Sigmoid colon (tissue), 7 donors: ENCODE measurements at places on chromosomes 7 and 10. TPM values are rescaled to one million over a fixed set of nuclear protein-coding genes. Genes with fewer than 3 reads are reported as not detected.

DNA sequence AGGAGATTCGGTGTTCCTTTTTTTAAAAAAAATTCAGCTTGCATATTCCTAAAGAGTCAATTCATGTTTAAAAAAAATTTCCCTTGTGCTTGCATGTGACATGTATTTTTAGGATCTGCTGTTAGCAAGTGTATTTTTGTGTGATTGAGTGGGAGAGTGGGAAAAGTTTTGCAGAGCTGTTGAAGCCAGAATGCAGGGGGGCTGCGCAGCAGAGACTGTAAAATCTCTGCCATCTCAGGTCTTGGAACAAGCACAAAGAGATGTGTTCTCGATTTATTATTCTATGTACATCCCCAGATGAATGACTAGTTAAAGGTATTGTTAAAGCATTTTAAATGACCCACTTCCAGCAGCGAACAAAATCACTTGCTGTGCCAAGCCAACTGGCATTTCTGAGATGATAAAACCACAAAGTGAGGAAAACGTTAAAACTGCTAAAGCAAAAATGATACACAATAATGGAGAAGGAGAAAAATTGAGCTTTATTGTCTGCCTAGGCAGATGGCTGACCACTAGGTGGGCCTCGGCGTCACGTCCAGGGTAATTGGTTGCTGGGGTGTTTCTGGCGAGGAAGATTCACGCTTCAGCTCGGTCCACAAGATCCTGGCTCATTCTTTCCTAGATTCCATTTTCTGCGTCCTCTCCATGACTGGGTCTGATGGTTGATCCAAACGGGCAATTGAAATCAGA is 67.0 kb upstream of the ATRNL1 start:
- no peak overlapping the region for H3K27ac ChIP-seq
- no peaks in the 10 kb centered on the region for H3K36me3 ChIP-seq
- DNase-seq, result no peak
- no peaks in the 10 kb centered on the region for H3K27me3 ChIP-seq
- no peak overlapping the region for H3K4me3 ChIP-seq

DNA sequence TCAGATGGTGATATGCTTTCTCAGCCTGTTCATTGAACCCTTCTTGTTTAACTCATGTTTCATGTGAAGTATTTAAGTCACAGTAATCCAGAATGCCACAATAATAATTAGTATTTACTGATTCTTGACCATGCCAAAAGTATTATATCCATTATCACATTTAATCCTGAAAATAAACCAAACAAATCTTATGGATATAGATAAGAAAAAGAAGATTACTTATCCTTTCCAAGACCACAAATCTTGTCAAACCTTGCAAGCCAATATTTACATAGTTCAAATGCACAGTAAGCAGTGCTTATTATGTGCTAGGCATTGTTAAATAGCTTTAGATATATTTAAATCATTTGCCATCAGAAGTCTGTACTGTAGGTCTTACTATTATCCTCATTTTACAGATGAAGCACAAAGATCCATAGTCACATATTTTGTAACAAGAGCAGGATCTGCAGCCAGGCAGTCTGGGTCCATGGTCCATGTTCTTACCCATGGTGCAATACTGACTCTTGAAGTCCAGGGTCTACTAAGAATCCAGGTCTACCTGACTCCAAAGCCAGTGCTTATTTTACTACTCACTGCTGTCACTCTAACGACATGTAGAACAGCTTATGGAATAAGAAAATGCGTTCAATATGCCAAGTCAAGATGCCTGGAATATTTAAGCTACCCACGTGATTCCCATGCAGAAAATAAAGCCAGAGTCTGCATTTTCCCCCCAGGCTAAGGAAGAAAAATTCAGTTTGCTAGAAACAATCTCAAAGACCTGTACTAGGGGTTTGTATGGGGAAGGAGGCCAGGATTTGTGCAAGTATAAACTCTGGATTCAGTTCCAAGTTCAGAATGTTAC is 984.8 kb upstream of the LRRTM3 start:
- no peak overlapping the region for H3K4me3 ChIP-seq
- DNase-seq, result no peak
- no peaks in the 10 kb centered on the region for H3K27me3 ChIP-seq
- H3K36me3 ChIP-seq, result no peaks in the 10 kb centered on the region
- H3K4me1 ChIP-seq, result no peaks in the 10 kb centered on the region

- H3K4me1 ChIP-seq, result no peaks in the 10 kb centered on the region
- H3K27ac ChIP-seq, result peak overlapping the region; percentile 58
- no peak for DNase-seq
- H3K4me3 ChIP-seq, result no peak overlapping the region
- no peaks in the 10 kb centered on the region for H3K27me3 ChIP-seq
Observed at GRCh38 chr7:20220293-20220761, 3.1 kb upstream of the MACC1 start.

DNA sequence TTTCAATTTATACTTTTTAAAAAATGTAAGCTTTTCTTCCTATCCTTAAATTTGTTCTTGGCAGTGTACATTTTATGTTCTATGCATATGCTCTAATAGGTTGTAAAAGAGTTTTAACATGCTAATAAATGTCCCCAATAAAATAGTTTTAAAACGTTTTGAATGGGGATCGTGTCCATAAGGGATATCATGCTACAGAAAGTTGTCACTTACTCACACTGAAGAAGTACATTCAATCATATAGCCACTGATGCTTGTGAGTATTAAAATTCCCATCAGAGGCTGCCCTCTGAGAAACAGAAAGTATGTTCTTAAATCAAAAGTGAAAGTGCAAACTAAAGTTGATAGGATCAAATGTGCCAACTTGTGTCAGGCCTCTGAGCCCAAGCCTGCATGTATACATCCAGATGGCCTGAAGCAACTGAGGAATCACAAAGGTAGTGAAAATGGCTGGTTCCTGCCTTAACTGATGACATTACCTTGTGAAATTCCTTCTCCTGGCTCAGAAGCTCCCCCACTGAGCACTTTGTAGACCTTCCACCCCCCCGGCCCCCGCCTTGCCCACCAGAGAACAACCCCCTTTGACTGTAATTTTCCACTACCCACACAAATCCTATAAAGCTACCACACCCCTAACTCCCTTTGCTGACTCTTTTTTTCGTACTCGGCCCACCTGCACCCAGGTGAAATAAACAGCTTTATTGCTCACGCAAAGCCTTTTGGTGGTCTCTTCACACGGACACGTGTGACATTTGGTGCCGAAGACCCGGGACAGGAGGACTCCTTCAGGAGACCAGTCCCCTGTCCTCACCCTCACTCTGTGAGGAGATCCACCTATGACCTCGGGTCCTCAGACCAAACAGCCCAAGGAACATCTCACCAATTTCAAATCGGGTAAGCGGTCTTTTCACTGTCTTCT is 877 bp upstream of the NOD1 start:
- H3K4me3 ChIP-seq, result peak overlapping the region; percentile 67
- no peaks in the 10 kb centered on the region for H3K36me3 ChIP-seq
- H3K27ac ChIP-seq, result peak overlapping the region; percentile 93

- H3K4me3 ChIP-seq, result no peak overlapping the region
- no peak for DNase-seq
- no peaks in the 10 kb centered on the region for H3K27me3 ChIP-seq
- peaks cover 3% of the 10 kb centered on the region for H3K4me1 ChIP-seq
- H3K36me3 ChIP-seq, result peaks cover 25% of the 10 kb centered on the region
Observed at GRCh38 chr7:120966961-120967360, 16.4 kb downstream of the ING3 start.

DNA sequence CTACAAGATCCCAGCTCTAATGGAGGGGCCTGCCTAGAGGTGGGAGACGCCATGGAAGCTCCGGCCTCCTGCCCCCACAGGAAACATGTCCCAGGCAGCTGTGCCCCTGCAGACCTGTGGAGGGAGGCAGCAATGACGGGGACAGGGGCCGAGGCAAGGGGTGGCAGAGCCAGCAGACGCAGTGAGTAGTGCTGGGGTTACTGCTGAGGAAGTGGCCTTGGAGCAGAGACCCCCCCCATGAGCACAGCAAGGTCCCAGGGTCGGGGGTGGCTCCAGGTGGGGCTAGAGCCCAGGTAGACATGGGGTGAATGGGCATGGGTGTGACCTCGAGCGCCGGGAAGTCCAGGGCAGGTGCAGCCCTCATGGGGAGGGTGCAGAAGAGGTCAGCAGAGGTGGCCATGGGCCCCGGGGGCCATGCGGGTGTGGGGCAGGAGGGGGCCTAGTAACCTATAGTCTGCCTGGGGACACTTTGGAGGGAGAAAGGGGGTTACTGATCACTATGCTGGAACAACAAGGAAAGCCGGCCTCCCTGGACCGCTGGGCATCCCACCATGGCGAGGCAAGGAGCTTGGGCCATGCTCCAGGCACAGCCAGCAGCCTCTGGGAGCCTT is 45.5 kb downstream of the JAKMIP3 start:
- no peak overlapping the region for H3K27ac ChIP-seq
- H3K4me3 ChIP-seq, result no peak overlapping the region
- H3K27me3 ChIP-seq, result no peaks in the 10 kb centered on the region
- peak; percentile 42 for DNase-seq

GRCh38 chr7:80044796-80045195 is 89.8 kb upstream of the GNAI1 start:
- no peak overlapping the region for H3K27ac ChIP-seq
- H3K4me3 ChIP-seq, result no peak overlapping the region
- no peak for DNase-seq
- H3K4me1 ChIP-seq, result no peaks in the 10 kb centered on the region

DNA sequence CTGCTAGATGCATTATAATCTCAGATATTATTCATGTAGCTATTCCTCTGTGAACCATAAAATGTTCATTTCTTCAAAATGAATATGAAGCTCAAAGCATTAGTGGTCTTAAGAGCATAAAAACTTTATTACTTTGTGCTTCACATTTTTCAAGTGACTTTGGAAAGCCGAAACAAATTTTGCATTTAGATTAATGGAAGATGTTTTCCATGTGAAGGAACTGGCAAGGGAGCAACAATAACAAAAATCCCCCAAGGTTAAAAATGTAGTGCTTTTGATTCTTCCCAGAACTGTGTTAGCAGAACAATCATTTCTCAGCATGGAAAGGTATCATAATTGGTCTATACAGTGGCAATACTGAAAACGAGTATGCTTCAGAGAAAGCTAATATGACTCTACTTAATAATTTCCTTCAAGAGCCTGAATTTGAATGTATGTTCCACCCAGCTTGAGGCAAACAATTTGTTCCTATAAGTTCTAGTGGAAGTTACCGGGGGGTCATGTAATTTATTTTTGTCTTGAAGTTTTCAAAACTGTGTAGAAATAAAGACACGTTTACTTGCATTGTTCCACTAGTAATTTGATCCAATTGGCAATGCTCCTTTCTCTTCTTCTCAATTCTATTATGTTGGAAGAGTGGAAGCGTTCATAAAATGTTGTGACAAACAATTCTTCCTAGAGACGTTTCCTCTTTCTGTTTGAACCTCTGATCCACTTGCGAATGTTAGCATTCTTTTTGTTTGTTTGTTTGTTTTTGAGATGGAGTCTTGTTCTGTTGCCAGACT is 665.4 kb downstream of the AUTS2 start:
- H3K4me1 ChIP-seq, result no peaks in the 10 kb centered on the region
- H3K36me3 ChIP-seq, result no peaks in the 10 kb centered on the region
- DNase-seq, result no peak
- H3K4me3 ChIP-seq, result no peak overlapping the region
- no peaks in the 10 kb centered on the region for H3K27me3 ChIP-seq

GRCh38 chr7:106369816-106370215 is 85.0 kb upstream of the NAMPT start:
- H3K27ac ChIP-seq, result no peak overlapping the region
- no peaks in the 10 kb centered on the region for H3K27me3 ChIP-seq
- H3K36me3 ChIP-seq, result no peaks in the 10 kb centered on the region
- no peaks in the 10 kb centered on the region for H3K4me1 ChIP-seq

DNA sequence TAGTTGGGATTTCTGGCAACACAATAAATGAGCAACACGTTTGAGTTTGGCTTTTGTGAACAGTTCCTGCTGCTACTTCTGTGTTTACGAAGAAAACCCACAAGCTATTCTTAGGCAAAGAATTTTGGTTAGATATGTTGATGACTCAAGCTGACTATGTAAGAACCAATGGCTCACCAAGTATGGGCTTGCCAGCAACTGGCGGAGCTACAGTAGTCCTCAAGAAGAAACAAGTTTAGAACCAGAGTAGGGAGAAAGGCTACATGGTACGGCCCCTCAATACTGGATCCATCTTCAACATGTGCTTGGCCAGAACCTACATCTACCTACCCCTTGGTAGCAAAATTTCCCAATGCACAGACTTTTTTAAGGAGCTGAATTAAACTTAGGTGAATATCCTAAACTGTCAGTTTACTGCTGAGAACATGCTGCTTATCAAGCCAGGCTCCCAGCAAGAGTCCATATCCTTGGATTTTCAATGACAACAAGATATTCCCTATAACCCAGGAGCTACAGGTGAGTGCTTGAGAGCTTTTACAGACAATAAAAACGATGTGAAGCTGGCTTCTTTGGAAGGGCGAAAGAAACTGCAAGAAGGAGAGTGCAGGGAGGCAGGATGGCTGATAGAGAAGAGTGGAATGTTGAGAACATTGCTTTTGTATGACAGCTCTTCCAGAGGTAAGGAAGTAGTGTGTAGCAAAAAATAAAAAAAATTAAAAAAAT is 74.3 kb upstream of the ASAH2 start:
- peaks cover 44% of the 10 kb centered on the region for H3K4me1 ChIP-seq
- no peaks in the 10 kb centered on the region for H3K36me3 ChIP-seq
- peak overlapping the region; percentile 69 for H3K27ac ChIP-seq
- no peak overlapping the region for H3K4me3 ChIP-seq

DNA sequence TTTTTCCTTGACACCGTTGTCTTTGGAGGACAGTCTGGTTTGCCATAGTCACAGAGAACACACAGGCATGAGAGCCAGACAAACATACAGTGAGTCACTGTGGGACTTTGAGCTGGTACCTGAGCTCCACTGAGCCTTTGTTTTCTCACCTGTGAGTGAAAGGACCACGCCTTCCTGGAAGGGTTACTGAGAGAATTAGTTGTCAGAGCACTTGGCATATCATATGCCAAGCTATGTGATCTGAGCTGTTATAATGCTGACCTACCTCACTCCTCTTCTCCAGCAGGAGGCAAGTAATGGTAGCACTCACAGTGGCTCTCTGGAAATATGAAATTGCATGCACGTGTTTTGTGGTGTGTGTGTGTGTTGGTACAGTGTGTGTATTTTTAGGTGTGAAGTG is 59.7 kb downstream of the CXCL12 start:
- H3K4me3 ChIP-seq, result no peak overlapping the region
- no peaks in the 10 kb centered on the region for H3K4me1 ChIP-seq
- H3K27ac ChIP-seq, result no peak overlapping the region
- no peak for DNase-seq
- no peaks in the 10 kb centered on the region for H3K27me3 ChIP-seq

DNA sequence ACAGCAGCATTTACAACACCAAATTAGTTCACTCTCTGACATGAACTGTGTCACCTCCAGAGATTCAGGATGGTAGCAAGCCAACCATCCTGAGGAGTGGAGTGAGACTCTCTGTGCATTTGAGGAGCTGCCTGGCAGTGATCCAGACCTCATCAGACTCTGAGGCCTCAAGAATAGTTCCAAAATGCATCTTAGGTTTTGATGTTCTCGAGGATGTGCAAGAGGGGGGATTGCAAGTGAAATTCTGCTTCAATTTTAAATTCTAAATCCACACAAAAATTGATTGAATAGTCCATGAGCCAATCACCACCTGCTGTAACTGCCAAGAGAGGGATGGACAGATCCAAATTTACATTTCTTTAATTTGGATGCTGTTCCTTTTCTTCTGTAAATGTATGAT is 49.7 kb downstream of the SLK start:
- H3K4me1 ChIP-seq, result no peaks in the 10 kb centered on the region
- H3K36me3 ChIP-seq, result peaks cover 17% of the 10 kb centered on the region
- no peak overlapping the region for H3K4me3 ChIP-seq
- no peak for DNase-seq
- no peak overlapping the region for H3K27ac ChIP-seq
- H3K27me3 ChIP-seq, result no peaks in the 10 kb centered on the region

TAC1 gene
- polyA plus RNA-seq, result not detected

CHPF2 gene
- polyA plus RNA-seq, result 27.9 TPM

PNLIP gene
- polyA plus RNA-seq, result not detected

ZNF488 gene
- 0.60 TPM for polyA plus RNA-seq

NODAL gene
- not detected for polyA plus RNA-seq

ETV1 gene
- 0.69 TPM for polyA plus RNA-seq
